ENCODE measurements at places on chromosomes 16 and 17.
A peak's percentile ranks its signal among the peaks of the same experiment; 100 is the strongest.

- peak; percentile 55 for DNase-seq
Measured at GRCh38 chr17:70074956-70075355, at the start of gene KCNJ16. TSS of gene KCNJ16 (plus strand) at chr17:70075225. CDS start at chr17:70132088, 56,863 bp downstream.

GRCh38 chr17:79500745-79501618 is 109.9 kb downstream of the RBFOX3 start:
- no peak for DNase-seq

- peak; percentile 38 for DNase-seq
Measured at GRCh38 chr17:73194514-73195222, 1.8 kb downstream of the COG1 start.

DNA sequence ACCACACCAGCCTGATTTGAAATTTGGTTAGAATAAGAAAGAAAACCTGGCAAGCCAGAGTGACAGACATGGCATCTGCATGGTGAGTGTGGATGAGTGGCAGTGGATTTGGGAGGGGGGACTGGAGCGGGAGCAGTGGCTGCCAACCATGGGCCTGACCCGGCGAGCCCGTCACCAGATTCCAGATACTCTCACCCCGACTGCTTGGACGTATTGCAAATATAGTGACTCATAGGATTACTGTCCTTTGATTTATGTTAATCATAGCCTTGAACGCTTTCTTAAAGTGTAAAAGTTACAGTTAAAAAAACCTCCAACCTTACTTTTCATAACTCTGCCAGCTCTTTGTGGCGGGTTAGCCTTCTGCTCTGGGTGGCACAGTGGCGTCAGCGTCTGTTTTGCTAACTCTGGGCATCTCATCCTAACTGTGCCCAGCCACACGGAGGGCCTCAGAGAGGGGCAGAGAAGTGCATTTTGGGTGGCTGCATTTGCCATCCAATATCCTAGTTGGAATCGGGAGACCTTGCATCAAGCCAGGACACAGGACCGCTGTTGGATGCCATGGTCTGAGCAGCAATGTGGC is 26.8 kb upstream of the FOXK2 start:
- DNase-seq, result peak; percentile 84

GRCh38 chr17:9227819-9228407 is 206.6 kb downstream of the NTN1 start:
- DNase-seq, result no peak

DNA sequence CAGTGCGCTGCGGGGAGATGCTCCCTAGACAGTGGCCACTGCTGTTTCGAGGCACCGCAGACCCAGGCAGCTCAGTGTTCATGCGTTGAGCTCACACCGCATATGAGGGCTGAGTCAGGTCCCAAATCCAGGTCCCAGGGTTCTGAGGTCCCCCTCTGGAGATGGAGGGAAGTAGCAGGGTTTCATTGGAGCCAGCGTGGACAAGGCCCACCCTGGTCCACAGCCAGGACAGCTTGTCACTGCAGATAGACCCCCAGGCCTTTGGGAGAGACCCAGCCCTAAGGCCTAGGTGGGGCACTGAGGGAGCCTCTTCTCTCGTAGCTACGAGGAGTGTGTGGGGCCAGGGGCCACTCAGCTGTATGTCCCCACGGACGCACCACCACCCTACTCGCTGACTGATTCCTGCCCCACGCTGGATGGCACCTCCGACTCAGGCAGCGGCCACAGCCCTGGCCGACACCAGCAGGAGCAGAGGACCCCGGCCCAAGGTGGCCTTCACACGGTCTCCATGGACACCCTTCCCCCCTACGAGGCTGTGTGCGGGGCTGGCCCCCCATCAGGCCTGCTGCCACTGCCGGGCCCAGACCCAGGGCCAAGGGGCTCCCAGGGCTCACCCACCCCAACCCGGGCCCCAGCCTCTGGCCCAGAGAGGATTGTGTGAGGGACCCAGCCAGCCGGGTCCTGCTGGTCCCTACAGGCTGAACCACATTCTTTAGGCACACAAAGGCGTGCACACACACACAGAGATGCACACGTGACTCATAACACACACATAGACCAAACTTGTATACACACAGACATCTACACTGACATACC is 53.4 kb downstream of the BEAN1 start:
- peak; percentile 72 for DNase-seq

GRCh38 chr17:82794781-82795482 is 43.1 kb downstream of the TBCD start:
- DNase-seq, result no peak

- no peak for DNase-seq
Measured at GRCh38 chr16:1349951-1350350, 1.7 kb downstream of the TSR3 start.

GRCh38 chr17:43952724-43953666 is 745 bp downstream of the PYY start:
- no peak for DNase-seq

GRCh38 chr17:7213895-7214299 is 5.7 kb downstream of the DLG4 start:
- peak; percentile 69 for DNase-seq

DNA sequence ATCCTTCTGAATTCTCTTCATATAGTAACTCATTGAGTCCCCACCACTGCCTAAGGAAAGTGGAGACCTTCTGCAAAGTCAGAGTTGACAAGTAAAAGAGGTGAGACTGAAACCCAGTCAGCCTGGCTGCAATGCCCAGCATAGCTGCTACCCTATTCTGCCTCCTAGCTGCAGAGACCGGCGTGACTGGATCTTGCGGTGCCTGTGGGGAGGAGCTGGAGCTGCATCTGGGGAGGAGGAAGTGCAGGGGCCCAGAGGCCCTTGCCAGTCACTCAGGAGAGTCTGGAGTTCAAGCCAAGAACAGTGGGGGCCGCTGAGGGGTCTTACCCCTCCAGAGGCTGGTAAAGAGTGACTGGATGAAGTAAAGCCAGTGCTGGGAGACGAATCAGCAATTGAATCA is 35.0 kb upstream of the ZNF423 start:
- no peak for DNase-seq

DNA sequence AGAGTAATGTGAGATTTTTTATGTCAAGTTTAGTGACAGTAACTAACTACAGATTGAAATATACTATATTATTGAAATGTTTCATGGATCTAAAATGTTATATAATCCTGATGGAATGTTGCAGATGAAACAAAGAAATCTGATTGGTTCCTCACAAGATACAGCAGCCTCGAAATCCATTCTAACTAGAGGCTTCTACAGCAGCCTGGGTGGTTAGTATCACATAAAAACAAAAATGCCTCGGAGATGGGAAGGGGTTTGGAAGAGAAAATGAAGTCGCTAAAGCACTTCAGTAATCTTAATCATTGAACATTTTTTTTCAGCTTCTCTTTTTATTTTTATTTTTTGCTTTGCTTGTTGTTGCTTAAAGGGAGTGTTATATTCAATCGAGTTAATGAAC is 75.2 kb downstream of the TANC2 start:
- no peak for DNase-seq

- peak; percentile 93 for DNase-seq
Measured at GRCh38 chr16:85204242-85205010, 92.2 kb upstream of the CIBAR2 start.

GRCh38 chr17:19397556-19398041 is 10.6 kb upstream of the MFAP4 start:
- peak; percentile 64 for DNase-seq

DNA sequence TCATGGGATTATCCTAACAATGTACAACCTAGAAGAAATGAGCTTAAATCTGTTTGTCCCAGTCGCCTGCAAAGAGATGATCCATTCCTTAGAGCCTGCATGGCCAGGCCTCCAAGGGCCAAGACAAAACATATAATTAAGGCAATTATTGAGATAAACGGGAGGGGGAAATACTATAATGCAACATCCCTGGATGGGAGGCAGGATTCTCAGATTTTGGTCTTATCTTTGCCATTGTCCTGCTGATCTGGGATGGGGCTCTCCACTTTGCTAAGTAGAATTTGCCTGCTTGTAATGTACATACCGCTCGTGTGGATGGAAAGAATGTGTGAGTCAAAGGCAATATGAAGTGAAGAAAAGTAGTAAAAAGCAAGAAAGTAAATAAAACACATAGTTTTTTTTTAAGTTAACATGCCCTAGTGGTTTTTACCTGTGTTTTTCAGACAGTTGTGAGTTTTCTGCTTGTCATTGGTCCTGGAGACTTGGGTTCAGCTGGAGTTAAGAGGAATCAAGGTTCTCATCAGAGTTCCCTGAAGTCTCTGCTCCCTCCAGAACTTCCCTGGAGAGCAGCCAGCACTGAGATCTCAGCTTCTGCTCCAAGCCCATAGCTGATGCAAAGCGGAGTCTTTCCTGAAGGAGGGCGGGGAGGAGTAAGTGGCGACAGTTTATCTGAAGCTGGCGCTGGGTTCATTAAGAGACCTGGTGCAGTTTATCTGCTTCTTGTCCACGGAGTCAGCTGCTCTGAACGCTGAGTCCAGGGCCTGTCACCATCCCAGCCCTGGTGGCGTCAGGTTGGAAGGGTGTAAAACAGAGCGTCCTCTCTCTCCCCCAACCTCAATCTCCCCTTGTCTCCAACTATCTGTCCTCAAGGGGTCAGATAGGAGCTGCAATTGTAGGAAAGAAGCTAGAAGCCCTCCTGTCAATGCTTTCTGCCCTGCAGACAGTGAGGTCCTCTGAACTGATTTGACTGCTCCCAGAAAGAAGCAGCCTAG is 30.1 kb downstream of the HOXB1 start:
- no peak for DNase-seq

DNA sequence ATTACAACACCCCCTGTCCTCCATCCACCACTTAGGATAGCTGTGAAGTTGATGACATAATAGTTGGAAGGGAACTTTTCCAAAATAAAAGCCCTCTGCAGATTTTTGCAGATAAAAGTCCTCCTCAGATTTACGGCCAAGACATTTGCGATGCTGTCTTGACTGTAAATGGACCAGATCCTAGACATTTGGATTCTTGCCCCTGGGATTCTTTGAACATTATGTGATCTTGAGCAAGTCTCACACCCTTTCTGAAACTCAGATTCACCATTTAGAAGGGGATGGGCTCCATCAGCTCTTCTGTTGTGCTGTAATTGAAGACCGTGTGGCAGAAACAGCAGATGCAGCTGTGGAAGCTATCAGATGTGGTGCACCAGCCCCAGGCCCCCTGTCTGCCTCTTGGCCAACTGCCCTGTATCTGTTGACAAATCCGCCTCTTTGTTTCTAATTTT is 153.9 kb upstream of the CACNG3 start:
- DNase-seq, result no peak

DNA sequence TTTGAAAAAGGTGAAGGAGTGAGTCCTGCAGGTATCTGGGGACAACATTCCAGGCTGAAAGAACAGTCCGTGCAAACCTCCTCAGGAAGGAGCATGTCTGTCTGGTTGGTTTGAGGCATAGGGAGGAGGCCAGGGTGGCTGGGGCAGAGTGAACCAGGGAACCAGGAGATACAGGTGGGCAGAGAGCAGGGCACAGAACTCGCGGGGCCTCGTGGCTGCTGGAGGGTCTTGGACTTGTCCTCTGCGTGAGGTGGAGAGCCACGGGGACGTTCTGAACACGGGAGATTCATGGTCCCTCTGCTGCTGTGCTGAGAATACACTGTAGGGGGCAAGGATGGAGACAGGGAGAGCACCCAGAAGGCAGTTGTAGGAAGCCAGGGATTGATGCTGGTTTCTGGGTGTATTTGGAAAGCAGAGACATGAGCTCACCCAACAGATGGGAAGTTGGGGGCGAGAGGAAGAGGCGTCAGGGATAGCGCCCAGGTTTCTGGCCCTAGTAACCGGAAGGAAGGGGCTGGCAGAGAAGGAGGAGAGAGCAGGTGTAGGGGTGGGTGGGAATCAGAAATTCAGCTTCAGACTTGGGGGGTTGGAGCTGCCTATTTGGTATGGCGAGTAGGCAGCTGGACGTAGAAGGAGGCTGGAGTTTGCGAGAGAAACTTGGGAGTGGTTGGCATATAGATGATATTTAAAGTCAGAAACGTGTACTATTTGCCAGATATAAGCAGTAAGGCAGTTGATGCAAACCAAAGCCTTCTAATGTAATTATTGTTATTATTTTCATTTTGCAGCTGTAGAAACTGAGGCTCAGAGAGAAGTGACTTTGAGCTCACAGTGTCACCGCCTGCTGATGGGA is at the start of gene CCL17:
Gene CCL17 (plus strand): TSS at position 803 of the 853 bp plus-strand sequence. CDS start 9,166 bp downstream, outside the sequence.
- DNase-seq, result no peak

- DNase-seq, result peak; percentile 87
Measured at GRCh38 chr17:82636626-82637598, 11.3 kb downstream of the WDR45B start.

GRCh38 chr17:70168044-70168976 is 1.0 kb upstream of the KCNJ2 start:
- DNase-seq, result peak; percentile 74

DNA sequence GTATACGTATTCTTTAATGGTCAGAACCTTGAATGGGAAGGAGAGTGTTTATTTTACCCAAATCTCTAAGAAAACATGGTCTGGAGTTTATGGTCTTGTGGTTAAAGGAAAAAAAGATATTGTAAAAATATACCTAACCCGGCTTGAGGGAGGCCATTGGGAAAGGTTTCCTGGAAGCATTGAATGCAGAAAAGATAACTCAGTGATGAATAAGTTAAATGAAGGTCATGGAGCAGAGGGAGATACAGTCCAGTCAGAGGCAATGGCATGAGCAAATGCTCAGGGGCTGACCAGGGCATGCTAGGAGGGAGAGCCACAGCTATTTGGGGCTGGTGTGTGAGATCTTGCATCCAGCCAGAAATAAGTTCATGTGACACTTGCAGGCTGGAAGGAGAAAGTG is 430.4 kb upstream of the CDH5 start:
- no peak for DNase-seq

Data from bronchial epithelial cell (primary cell).